Stimulated activated CD4-positive, alpha-beta T cell treated with anti-CD3 and anti-CD28 coated beads, Interleukin-12 subunit alpha, Interleukin-12 subunit beta, amount 100 ng/mL, for 24 hours (primary cell): ENCODE measurements at places on chromosomes 2 and 18.

DNA sequence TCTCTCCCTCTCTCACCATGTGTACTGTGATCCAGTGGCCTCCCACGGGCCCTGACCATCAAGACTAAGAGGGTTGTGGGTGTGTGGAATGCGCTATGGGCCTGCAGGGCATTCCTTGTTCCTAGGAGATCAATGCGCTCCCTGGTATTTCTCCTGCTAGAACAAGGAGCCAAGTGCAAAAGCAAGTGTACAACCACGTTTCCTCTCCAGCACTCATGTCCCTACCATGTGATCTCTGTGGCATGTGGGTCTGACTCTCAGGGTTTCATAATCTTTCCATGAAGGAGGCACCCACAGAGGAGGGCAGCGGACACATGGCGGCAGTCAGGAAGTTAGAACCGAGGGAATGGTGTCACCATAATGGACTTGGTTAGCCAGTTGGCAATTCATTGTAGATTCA is 91.4 kb downstream of the MAPK4 start:
- no peak for DNase-seq

GRCh38 chr2:189370719-189371118 is 70.6 kb upstream of the WDR75 start:
- DNase-seq: no peak

DNA sequence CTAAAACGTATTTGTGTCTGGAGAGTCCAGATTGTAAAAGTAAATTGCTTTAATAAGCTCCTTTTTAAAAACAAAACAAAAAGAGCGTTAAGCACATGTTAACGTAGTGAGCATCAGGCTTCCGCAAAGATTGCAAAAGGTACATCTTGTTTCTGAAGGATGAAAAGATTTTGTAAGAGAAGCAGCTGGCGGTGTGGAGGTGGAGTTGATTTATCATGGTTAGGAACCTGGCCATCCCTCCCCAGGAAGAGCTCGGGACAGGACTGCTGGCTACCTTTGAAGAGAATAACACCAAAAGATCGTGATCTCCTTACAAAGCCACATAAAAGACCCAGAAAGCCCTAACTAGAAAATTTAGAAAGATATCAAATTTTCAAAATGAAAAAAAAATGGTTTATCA is 132.2 kb downstream of the DNER start:
- no peak for DNase-seq

DNA sequence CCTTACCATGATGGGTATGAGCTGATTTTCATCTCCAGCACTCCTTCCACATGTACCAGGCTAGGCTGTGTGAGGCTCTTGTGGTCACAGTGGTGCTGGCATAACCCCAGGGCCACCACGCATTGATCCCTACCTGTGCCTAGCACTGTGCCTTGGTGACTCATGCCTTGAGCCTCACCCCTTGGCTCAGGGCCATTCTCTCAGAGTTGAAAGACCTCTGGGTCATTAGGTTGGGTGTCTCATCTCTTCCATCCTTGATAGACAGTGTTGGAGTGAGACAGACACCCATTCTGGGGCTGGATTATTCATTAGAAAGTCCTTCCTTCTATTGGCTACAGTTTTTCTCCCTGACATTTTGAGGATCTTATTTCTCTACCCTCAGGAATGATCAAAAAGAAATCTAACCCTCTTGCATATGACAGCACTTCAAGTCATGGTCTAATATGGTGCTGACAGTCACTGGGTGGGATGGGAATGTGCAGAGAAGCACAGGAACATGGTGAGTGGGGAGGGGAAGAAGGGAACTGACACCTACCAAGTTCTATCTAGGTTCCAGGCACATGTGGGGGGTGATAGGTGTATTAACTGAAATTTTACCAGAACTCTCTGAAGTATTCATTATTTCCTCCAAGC is 41.3 kb downstream of the DYSF start:
- no peak for DNase-seq

DNA sequence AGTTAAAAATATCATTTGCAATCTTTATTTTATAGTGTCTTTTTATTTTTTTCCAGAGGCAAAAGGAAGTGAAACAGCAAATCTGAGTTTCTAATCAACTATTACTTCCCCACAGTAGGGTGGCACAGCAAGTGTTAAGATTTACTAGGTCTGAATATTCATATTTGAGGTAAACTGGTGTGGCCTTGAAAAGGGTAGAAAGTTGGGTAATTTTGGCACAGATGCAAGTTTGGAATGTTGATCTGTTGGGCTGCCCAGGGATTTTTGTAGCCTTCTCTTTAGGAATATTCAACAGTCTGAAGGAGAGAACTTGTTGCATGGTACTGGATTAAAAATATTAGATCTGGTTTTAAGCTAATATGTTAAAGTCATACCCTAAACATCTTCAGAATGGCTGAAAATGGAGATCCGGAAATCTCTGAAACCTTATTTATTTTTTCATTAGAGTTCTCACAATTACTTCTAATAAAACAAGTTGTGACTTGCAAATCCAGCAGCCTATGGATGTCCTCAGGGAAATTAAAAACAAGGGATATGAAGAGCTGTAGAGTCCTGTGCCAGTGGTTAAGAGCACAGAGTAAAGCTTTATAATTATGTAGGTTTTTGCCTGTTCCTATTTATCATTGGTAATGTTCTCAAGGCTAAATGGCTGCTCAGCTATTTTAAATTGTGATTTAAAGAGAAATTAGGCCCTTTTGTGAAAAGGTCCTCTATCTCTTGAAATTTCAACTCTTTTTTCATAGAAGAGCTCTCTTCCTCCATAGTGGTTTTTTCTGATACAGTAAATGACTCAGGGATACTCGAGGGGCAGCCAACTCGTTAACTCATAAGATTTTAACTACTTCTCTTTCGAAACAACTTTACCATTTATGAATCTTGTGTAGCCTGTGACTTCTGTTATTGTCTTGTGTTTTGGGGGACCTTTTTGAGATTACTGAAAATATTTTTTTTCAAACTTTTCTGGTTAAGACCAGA is 11.0 kb downstream of the TANK start:
- DNase-seq: no peak

DNA sequence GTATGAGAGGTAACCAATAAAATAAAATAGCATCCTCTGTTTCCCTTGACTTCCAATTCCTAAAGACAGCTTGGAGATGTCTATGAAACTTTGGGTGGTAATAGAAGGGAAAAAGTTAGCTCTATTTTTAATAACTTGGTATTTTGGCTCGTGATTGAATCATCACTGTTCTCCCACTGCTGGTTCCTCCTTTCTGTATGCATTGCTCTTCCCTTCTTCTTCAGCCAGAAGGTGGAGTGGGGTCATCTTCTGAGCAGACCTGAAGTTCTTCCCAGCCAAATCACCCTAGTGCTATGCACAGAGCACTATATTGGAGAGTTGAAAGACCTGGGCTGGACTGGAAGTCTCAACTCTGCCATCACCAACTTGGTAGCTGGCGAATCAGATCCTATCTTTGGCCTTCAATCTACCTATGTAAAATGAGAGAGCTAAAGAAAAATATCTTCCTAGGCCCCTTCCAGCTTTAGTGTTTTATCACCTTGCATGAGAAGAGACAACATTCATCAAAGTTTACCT is 54.1 kb downstream of the CPO start:
- DNase-seq: no peak

DNA sequence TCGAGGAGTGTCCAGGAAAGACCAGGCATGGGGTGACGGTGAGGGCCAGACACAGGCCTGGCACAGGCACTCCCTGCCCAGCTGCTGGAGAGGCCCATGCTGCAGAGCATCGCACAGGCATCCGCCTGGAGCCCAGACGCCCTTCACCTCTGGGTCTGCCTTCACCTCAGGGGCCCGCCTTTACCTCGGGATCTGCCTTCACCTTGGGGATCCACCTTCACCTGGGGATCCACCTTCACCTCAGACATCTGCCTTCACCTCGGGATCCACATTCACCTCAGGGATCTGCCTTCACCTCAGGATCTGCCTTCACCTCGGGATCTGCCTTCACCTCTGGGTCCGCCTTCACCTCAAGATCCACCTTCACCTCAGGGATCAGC is 7.7 kb downstream of the KIF1A start:
- no peak for DNase-seq

GRCh38 chr2:208013285-208014178 is 11.8 kb downstream of the PLEKHM3 start:
- DNase-seq: no peak

DNA sequence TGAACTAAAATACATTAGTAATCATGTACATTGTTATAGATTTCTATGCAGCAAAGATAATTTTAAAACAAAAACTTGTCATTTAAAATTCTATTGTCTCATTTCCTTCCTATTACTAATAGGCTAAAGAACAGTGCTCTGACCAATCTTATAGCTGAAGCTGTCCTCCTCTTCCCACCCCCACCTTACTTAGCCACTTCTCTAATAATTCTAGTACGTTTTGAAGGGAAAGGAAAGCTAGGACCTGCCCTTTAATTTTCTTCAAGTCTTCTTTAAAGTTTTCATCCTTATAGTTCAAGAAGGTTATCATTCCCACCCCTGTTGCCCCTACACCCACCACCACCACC is 121.6 kb downstream of the RBMS1 start:
- no peak for DNase-seq

DNA sequence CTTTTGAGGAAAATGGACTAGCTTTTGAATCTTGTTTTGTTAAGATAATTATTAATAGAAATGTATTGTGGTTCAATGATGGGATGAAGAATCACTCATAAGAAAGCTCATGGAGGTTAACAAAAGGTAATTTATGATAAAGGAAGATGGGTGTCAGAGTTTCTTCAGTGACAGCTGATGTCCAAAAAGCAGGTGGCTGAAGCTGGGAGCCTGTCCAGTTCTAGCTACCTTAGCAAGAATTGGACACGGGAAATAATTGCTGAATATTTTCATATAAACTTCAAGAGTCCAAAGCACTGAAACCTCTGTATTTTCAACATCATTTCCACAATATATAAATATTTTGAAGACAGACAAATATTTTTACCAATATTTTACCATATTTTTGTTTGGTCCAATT is 1505.8 kb upstream of the SLC39A10 start:
- DNase-seq: no peak

- DNase-seq: no peak
These were observed 221.7 kb upstream of the SH3BP4 start for GRCh38 chr2:234730066-234730640.

GRCh38 chr2:168835969-168836368 is 33.5 kb downstream of the NOSTRIN start:
- DNase-seq: no peak

GRCh38 chr2:170530284-170530745 is 184.8 kb upstream of the SP5 start:
- no peak for DNase-seq

DNA sequence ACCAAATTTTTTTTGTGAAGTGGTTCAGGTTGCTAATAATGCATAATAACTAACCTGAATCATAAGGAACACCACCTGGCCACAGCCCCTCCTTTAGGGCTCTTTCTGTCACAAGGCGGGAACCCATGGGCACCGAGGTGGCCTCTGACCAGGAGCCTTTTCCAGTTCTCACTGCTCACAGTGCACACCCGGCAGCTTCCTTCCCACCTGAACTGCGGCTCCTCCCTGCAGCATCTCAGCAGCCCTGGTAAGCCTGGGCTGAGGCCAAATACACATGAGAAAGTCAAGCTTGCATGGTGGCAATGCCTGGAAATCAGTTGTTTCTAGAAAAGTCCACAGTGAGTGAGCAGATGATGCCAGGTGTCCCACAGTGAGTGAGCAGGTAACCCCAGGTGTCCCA is 77.6 kb upstream of the SNTG2 start:
- no peak for DNase-seq

DNA sequence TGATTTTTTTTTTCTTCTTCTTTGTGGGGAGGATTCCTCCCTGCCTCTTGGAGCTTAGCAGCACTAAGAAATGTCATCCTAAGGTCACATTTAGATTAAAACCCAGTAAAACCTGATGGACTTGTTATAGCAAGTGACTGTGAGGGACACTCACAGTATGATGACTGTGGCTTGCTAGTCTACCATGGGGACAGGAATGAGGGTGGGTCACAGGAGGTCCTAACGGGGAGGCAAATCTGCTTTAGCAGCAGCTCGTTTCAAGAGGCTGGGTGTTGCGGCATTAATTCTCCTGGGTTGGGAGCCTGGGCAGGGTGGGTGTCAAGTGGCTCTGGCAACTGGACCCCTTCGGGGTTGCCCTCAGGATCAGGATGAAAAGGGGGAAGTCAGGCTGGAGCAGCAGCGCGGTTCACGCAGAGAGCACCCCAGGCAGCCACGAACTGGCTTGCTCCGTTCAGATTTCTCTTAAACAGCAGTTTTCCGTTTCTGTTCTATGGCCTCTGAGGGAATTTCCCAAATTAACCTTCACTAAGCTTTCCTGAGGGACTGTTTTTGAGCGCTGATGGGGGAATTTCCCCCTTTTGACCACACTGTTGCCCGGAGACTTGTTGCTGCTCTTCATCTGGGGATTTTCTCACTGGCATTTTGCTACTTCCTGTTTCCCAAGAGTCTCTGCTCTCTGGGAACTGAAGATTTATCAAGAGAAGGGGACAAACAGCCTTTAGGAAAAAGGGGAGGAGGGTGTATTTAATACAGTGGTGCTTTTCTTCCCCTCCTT is 59.8 kb upstream of the PELI1 start:
- peak; percentile 37 for DNase-seq

- no peak for DNase-seq
These were observed 110.3 kb downstream of the SP3 start for GRCh38 chr2:173854840-173855239.

DNA sequence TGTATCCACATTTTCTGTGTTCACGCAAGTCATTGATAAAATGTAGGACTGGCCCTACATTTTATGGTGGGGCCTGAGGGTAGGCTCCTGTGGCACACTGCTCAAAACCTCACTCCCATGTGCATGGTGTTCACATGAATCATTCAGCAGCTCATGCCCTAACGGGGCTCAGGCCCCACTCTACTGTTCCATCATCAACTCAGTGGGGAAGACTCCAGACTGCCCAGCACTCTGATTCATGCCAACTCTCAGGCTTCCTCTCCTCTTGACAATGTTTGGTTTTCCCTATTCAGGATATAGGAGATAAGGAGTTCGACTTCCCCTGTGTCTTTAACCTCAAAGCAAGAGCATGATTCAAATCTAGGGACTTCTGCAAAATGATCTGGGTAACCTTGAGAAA is 92.0 kb upstream of the BOD1L2 start:
- DNase-seq: no peak

DNA sequence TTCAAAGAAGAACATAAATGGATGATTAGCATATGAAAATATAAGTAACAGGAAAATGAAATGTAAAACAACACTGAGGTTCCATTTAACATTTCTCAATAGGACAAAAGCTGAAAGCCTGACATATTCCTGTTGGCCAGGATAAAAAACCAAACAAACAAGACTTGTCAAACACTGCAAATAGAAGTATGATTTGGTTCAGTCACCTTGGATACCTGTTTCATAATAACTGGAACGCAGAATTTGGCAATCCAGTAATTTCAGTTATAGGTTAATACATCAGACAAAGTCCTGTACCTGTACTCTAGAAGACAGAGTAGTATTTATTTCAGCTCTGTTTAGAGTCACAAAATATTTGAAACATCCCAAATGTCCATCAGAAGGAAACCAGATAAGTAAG is 16.5 kb upstream of the EVA1A start:
- DNase-seq: no peak

GRCh38 chr2:174074831-174075230 is 109.7 kb upstream of the SP3 start:
- DNase-seq: no peak
